Hindlimb muscle (tissue), 1 donor: ENCODE measurements at places on chromosomes 2 and 18. TPM values are rescaled to one million over a fixed set of nuclear protein-coding genes. Genes with fewer than 3 reads are reported as not detected.

Gene POTEJ
- polyA plus RNA-seq, result 0.06 TPM

Gene PROM2
- 1.4 TPM for polyA plus RNA-seq

Gene LYG1
- polyA plus RNA-seq, result 2.4 TPM

Gene HOXD11
- polyA plus RNA-seq, result not detected

Gene CYP27C1
- 5.7 TPM for polyA plus RNA-seq

Gene MZT2B
- polyA plus RNA-seq, result 151 TPM

Gene BMP10
- polyA plus RNA-seq, result not detected

Gene HNRNPLL
- polyA plus RNA-seq, result 35.5 TPM

Gene TPRKB
- polyA plus RNA-seq, result 37.3 TPM

Gene PPP4R1
- 57.2 TPM for polyA plus RNA-seq

Gene TMEM163
- 0.72 TPM for polyA plus RNA-seq

Gene HRH4
- 0.06 TPM for polyA plus RNA-seq

Gene CRYGC
- polyA plus RNA-seq, result not detected

Gene SKA1
- 2.7 TPM for polyA plus RNA-seq

DNA sequence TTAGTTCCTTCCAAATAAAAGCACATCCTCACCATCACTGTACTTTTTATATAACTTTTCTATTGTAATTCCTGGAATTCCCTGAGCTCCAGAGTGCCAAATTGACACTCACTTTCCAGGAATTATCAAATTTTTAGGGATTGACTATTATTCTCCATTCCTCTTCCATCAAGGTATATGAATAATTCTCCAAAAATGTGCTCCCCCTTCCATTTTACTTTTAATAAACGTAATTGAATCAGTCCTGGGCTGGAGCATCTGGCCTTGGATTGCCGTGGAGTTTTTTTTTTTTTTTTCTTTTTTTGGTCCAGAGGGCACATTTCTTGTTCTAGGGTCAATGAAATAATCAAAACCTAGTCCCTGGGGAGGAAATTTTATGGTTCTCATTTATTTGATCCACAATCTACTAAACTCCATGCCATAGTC, 304.3 kb downstream of the CDCA7 start:
- DNase-seq, result no peak

DNA sequence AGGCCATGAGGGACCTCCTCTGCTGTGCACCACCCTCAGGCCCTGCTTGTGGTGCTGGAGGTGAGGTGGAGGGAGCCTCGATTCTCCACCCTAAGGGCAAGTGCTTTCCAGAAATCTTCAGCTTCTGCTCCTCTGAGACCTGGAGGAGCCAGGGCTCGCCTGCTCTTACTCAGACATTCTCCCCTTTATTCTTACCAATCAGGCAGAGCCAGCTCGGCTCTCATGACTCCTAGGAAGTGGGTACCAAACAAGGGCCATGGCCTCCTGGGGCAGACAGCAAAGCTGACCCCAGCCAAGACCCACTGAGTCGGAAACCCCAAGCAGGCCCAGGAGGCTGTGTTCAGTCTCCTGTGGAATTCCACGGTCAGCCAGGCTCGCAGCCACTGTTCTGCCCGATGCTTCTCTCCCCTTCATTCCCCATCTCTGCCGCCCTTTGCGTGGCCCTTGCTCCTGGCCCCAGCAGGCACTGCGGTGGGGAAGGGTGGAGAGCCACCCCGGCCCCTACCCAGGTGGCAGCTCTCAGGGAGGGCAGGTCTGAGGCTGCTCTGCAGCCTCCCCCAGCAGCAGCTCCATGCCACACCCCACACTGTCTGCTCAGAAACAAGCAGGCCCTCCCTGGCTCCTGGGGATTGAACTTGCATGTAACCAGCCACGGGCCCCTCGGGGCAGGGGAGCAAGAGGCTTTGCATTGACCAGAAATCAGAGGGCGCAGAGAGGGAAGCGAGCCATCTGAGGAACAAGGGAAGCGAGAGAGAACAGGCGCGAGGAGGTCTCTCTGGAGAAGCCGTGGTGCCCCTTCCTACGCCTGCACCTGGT, 24.0 kb downstream of the HS1BP3 start:
- no peak for DNase-seq

DNA sequence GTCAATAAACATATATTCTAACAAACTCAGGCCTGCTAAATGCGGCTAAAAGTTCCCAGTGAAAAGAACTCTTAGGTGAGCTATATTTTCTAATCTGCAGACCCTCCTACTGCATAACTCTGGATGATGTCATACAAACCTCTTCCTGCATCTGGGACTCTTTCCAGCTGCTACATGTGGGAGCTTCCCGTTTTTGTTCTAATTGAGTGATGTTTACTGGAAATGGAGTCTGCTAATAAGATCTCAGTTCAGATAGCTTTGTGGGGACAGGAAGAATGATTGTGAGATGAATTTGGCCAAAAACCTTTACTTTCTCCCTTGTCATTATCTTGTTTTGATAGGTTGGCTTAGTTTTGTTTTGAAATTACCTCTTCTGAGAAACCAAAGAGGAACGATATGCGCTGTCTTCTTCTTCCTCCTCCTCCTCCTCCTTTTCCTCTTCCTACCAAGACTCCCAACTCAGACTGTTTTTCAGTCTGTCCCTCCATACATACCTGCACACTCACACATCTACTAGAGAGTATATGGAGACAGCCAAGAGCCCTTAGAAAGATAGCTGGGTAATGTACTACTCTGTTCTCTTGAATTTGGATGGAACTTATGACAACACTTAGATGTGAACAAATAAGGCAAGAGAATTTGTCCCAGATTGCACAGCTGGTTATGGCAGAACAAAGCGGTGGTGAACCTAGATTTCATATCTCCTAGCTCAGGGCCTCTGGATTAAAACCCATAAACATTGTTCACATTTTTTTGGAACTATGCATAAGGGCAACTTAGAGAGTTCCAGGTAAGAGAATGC, 39.8 kb upstream of the AAK1 start:
- peak; percentile 59 for DNase-seq

- DNase-seq, result no peak
Measured at GRCh38 chr18:21481739-21482138, 118.8 kb downstream of the ESCO1 start.

DNA sequence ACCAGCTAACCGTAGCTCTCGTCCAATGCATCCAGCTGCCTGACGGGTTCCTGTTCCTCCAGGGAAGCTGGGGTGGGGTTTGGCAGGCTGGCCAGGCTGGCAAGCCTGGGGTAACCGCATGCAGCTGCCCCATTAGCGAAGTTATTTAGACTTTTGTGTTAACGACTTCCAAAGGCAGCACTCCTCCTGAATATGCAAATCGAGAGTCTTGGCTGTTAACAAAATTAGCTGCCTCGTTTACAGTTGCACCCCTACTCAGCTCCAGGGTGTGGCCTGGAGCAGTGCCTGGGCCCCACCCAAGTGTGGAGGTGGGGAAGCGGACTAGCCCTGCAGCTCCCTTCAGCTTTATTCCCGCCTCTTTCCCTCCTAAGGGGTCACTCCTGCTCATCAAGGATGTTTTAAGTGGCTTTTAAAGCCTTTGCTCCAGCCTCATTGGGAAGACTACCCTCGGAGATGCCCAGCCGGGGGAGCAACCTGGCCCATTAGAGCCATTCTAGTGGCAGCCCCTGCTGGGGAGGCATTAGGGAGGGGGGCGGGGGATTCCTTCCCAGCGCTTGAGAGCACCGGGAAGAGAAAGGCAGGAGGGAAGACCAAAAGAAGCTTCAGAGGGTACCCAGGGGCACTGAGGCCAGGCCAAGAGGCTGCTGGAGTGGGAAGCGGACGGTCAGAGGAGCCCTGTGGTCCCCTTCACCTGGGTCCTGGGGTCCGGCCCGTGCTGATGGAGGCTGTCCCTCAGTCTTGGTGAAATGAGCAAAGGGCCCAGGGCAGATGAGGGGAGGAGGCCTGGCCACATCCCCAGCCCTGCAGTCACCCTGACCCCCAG, 204.1 kb downstream of the CELF4 start:
- no peak for DNase-seq

GRCh38 chr2:195995499-195995898, 73.1 kb downstream of the DNAH7 start:
- DNase-seq, result no peak

GRCh38 chr18:46461993-46462392, 195.0 kb downstream of the LOXHD1 start:
- DNase-seq, result no peak

- no peak for DNase-seq
Measured at GRCh38 chr2:163364736-163365135, 371.1 kb downstream of the FIGN start.

GRCh38 chr2:218732761-218733158, 22.1 kb downstream of the TTLL4 start:
- DNase-seq, result no peak

- no peak for DNase-seq
Measured at GRCh38 chr2:8394569-8395359, 287.1 kb upstream of the ID2 start.

DNA sequence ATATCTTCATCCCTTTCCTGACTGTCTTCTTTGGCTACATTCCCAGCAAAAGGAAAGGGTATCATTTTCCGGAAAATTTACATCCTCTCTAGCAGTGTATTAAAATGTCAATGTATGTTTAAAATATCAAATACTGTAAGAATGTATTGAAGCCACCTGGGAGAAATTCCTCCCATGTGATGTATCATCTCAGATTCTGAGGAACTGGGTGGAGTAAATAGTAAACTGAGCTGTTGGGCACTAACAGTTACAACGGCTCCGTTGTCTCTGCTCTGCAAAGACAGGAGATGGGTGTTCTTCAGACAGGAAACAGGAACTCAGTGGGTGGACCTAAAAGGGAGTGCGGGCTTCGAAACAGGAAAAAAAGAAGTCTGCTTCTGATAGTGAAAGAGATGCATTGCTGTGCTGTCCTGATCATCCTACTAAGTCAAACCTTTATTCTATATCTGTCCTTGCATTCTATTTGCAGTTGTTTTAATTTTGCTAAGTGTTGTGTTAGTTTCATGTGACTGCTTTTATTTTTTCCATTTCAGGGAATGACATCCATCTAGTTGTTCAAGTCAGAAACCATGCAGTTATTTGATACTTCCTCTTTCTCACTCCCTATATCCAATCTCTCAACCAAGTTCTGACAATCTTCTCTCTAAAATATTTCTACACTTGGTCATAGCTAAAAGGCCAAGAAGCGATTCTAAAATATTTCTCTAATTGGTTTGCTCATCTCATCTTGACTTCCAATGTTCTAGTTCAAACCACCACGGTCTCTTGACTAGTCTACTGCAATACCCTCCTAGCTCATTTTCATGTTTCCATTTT, 19.4 kb downstream of the DOK1 start:
- DNase-seq, result no peak

DNA sequence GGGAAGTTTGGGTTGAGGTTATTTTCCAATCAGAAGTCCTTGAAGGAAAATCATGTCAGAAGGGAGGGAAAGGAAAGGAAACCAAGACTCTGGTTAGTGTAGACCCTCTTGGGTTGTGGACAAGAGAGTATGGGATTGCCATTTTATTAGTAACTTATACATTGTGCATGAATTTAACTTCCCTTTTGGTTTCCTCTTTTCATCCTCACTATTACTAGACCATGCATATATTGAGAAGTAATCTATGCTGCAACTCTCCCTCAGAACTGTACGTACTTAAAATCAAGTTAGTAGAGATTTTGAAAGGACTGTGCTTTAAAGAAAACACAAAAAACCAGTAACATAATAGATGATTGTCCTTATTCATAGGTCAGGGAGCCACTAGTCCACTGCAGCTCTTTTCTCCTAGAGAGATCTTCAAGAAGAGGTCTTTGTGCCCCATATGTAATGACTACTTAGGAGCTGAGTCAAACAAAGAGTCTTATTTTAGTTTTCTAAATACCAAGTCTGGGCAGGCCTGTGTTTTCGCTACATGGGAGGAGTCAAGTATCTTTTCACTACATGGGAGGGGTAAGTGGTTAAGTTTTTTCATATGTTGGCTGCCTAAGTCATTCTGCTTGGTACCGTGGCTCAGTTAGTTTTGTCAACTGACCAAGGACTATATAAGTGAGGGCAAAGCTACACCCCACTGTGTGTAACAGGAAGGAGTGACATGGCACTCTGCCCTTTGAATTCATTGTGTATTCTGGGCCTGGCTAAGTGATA, 25.2 kb upstream of the FAM117B start:
- no peak for DNase-seq

GRCh38 chr2:142180820-142181533, 50.2 kb upstream of the LRP1B start:
- no peak for DNase-seq

DNA sequence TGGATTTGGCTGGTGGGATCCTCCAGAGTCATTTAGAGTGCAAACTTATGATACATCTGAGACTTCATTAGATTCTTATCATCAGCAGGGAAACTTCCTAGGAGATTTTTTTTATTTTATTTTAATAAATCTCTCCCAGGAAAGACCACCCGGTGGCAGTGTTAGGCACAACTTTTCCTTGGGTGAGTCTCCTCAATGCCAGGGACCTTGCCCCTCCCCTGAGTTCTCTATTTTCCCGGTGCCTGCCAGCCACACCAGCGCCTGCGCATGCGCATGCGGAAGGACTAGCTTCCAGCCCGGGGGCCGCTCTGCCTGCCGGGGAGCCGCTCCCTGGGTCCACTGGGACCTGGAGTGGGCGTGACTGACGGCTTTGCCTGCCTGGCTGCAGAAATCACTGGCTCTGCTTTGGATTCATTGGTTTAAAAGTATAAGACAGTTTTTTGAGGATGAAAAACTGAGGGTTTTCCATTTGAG, 86.6 kb downstream of the TMEM182 start:
- peak; percentile 67 for DNase-seq

DNA sequence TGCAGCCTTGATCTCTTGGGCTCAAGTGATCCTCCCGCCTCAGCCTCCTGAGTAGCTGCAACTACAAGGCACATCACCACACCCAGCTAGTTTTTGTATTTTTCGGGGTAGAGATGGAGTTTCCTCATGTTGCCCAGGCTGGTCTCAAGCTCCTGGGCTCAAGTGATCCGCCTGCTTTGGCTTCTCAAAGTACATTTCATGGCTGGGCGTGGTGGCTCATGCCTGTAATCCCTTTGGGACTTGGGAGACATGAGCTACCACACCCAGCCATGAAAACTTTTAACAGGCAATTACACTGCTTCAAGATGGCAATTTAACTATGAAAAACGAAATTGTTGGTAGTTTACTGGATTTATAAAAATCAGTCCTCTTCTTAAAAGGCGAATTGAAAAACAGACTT, 69.7 kb downstream of the MEP1B start:
- no peak for DNase-seq

DNA sequence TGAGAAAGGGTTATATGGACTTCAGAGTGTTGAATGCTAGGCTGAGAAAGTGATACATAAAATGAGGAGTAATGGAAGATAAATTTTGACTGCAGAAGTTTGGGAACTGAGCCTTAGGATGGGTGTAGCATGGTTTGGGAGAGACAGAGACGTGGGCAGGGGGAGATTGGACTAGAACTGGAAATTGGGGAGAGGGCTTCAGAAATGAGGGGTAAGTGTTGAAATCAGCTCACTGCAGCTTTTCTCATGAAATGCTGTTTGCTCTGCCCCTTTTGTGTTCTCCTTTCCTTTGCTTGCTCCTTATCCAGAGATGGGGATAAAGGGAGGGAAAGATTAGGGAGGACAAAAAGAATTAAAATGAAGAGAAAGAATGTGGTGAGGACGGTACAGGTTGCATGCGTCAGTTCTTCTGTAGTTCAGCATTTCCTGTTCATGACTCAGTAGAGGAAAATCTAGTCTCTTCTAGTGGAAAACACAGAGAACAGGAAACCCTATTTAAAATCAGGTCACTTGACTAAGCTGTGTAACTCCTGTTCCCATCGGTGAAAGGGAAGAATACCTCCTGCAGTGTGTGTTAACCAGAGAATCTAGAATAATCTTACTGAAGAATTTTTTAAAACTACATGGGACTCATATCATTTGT, 105.6 kb downstream of the CRIM1 start:
- no peak for DNase-seq
